ENCODE measurements at places on chromosomes 5 and 9.

- DNase-seq = no peak
Observed at GRCh38 chr5:121164632-121165031, 687.0 kb upstream of the FTMT start.

DNA sequence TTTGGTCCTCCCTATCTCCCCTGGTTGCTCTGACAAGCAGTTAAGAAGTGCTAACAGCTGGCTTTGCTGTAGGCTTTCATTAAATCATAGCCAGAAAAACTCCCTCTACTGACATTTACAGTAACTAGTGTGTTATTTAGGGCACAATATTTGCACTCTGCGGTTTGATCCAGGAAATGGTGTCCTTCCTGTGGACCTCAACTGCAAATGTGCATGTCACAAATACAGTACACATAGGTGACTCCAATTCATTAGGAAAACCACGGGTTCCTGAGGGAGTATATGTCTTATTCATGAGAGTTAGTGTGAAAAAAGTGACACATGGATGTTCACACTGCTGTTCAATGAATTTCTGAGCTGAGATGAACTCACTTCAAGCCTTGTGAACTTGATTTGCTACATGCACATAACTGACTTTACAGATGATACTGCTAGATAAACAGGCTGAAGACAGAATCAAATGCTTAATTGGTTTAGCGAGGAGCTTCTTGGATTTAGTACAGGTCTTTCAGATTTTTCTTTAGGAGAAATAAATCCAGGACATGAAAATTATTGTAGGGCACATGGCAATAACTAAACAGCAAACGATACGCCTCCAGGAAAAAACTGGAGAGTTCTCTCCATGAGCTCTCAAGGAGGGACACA lies 281.5 kb downstream of the EFNA5 start:
- DNase-seq = peak; percentile 88

DNA sequence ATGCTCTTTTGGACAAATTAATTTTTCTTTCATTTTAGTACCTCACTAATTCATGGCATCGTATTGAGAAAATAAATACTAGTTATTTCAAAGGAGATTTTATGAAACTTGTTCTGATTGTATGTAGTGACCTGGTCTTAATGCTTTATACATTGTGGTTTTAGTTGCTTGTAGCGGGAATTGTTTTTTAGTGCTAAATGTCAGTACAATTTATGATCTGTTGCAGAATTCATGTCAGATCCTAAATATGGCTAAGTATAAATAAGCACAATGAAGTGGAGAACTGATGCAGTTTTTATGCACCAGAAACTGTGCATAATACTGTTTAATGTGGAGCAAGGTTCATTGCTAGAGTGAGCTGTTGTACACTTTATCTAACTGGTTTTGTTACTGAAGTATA lies 308.8 kb downstream of the PJA2 start:
- DNase-seq = no peak

DNA sequence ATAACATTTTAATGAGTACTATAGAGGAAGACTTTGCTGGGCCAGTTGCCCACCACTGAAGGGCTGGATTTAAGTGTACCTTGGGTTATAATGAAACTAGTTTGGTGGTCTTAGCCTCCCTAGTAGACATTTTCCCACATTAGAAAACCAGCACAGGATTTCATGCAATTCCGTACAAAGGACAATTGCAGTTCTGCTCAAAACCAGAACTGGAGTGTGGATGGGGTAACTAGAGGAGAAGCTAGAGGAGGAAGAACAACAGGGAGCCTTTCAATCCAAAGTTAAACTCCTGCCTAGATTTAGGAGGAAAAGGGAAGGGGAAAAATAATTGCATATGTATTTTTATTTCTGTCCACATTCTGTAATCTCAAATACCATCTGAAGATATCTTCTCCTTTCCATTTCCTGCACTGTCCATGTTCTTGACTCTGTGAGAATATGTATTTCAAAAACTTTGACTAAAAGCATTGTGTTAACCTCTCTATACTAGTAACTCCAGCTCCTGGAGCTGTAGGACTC lies 97.5 kb upstream of the SSBP2 start:
- DNase-seq = peak; percentile 55

DNA sequence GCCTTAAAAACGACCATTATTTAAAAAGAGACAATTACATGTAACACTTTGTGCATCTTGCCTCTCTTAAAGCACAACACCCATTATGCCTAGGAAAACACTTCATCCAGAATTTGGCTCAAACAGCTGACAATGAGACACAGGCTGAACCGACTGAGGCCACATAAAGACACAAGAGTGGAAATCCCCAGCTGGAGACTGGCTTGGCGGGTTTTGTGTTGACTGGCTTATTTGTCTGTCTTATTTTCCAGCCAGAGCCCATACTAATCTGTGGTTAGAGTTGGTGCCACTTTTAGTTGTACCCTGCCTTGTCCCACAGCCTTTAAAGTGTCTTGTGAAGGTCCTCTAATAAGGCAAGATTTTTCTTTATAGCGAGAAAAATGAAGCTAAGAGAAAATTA lies 21.2 kb downstream of the TRIM14 start:
- no peak for DNase-seq

- peak; percentile 37 for DNase-seq
Observed at GRCh38 chr9:118059484-118060278, 355.5 kb downstream of the TLR4 start.

- DNase-seq = no peak
Observed at GRCh38 chr9:38335686-38336085, 56.8 kb upstream of the ALDH1B1 start.

DNA sequence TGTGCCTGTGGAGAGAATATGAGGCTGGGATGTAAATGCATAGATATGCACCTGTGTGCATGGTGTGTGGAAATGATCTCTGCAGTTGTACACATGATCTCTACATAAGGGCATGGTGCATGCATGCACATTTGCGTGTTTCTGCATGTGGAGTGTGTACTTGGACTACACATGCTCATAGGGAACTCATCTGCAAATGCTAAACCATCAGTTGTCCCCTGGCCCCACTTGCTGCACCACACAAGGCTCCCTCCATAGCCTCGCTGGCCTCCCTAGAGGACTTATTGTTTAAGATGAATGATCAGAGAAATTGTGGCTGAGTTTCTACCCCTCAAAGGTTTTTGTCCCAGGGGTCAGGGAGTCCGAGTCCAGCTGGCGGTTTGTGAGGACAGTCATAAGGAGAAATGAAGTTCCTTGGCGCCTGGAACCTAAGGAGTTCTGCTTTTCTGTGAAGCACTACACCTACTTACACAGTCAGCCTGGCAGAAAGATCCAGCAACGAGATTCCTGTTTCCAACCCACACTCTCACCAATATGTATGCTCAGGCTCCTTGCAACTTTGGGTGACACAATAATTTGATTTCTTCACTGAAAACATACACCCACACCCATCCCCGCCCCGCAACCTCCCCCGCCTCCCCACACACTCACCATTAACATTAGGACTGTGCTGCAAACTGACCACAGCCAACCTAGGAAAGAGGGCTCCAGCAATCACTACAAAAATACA lies 79.9 kb upstream of the CPEB4 start:
- no peak for DNase-seq

- peak; percentile 95 for DNase-seq
Observed at GRCh38 chr5:40679148-40679912, 385 bp upstream of the PTGER4 start.

- DNase-seq = no peak
Observed at GRCh38 chr9:137247135-137247915, 3.8 kb upstream of the STPG3 start.

GRCh38 chr5:68182094-68182493 lies 33.5 kb upstream of the PIK3R1 start:
- no peak for DNase-seq

- DNase-seq = no peak
Observed at GRCh38 chr9:33285502-33285901, 4.8 kb upstream of the NFX1 start.

- DNase-seq = no peak
Observed at GRCh38 chr5:135452321-135453030, at the start of gene TIFAB. TIFAB (minus strand) TSS chr5:135452351; CDS start chr5:135449939, 2,412 bp downstream.

DNA sequence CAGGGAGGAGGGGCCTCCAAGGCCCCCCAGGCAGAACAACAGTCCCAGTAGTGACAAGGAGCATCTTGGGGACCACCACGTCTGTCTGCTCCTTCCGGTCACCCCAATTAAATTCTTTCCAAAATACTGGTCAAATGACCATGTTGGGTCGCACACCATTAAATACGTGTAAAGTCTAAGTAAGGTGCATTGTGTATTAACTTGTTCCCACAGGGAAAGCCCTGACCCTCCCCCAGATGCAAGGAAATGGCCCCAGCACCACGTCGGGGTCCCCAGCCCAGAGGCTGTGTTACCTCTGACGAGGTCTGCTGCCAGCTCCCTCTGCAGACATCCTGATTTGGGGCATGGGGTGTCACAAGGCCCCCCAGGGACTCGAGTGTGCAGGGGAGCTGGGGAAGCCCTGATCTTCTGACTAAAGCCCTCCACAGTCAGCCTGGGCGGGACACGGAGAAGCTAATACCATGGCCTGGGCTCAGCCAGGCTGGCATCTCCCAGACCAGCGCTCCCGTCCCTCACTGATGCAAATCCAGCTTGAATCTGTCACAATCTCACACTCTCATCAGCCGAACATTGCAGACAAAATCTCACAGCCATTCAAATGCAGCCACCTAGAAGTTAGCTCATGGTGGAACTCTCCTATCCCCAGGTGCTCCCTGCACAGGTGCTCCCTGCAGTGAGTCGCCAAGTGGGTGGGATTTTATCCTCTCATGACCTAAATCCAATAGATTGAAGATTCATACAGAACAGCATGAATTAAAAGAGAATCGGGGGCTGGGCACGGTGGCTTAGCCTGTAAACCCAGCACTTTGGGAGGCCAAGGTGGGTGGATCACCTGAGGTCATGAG lies 13.6 kb downstream of the TERT start:
- no peak for DNase-seq

DNA sequence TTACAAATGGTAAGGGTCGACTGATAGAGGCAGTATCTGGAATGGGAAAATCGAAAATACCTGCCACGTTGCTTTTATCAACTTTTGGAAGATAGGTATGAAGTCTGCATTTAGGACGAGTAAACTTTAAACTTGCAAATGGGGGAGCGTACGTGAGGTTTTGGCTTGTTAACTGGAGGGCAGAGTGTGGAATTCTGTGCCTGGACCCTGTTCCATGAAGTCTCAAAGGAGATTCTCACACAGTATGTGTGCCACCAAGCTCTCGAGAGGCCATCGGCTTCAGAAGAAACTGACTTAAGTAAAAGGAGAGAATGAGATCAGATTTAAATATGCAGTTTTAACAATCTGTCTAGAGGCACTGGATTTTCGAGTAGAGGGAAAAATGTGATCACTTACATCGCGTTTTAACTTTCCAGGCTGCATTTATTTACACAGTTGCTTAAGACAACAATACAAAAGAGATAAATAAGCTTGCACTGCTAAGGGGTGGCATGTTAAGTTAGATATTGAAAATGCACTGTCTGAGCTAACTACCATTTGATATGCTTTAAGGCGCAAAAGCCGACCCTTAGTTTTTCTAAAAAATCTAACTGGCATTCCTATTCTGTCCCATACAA lies 401.6 kb downstream of the EBF1 start:
- DNase-seq = no peak

- no peak for DNase-seq
Observed at GRCh38 chr5:117424559-117424958, 849.9 kb upstream of the SEMA6A start.

DNA sequence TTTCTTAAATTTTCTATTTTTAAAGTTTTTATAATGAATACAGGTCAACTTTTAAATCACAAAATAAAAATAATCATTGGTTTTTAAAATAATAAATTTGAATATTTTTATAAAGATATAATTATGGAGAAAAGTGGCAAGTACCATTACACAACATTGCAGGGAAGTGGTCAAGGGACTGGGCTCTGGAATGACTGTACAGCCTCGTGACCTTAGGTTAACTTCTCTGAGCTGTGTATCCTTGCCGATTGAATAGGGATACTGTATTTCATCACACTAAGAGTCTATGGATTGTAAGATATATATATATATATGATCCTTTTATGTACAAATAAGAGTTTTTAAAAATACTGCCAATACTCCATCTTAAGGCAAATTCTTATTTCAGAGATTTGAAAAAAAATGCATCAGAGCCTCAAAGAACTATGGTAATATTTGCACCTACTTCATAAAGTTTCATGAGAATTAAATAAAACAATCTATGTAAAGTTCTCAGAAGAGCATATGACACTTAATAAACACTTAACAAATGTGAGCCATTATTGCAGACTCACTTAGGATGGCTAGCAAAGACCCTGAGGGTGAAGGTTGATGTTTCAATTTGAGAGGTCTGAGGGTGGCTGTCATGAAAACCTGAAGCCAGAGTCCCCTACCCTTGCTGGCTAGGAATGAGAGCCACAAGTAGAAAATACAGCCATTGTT lies 136.5 kb downstream of the CCDC192 start:
- no peak for DNase-seq

DNA sequence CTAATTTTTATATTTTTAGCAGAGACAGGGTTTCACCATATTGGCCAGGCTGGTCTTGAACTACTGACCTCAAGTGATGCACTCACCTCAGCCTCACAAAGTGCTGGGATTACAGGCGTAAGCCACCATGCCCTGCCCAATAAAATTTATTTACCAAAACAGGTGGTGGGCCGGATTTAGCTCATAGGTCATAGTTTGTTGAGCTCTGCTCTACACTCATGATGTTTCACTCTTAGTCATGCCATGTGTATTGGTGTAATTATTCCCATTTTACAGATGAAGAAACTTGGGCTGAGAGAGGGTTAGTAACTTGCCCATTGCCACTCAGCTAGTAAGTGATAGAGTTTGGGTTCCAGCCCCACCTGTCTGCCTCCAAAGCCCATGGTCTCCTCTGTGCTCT lies 93.1 kb upstream of the WWC1 start:
- no peak for DNase-seq

DNA sequence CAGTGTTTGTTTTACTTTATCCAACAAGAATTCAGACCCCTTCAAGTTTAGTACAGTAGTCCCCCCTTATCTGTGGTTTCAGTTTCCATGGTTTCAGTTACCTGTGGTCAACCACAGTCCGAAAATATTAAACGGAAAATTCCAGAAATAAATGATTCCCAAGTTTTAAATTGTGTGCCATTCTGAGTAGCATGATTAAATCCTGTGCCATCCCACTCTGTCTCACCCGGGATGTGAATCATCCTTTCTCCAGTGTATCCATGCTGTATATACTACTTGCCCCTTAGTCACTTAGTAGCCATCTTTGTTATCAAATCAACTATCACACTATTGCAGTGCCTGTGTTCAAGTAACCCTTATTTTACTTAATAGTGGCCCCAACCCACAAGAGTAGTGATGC lies 153.8 kb upstream of the RASA1 start:
- DNase-seq = no peak

DNA sequence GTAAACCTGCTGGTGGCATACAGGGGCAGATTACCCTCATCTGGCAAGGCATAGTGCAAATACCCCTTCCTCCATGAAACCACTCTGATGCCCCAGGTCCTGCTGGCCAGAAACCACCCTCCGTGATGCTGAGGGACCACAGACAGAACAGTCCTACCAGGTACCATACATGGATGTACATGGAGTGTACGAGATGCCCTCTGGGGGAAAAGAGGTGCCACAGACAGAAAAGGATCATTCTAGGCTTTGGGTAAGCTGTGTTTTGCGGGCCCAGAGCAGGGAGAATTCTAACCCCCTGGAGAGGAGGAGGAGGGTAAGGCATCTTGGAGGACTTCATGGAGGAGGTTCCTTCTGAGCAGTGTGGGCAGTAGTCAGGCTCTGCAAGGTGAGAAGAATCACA lies 68.3 kb downstream of the GABBR2 start:
- DNase-seq = no peak

- no peak for DNase-seq
Observed at GRCh38 chr5:170907758-170908157, 45.9 kb downstream of the RANBP17 start.

GRCh38 chr5:92835712-92836111 lies 745.3 kb downstream of the NR2F1-AS1 start:
- DNase-seq = no peak

Data from A673 (cell line).